ENCODE measurements at places on chromosomes 7 and 10.

DNA sequence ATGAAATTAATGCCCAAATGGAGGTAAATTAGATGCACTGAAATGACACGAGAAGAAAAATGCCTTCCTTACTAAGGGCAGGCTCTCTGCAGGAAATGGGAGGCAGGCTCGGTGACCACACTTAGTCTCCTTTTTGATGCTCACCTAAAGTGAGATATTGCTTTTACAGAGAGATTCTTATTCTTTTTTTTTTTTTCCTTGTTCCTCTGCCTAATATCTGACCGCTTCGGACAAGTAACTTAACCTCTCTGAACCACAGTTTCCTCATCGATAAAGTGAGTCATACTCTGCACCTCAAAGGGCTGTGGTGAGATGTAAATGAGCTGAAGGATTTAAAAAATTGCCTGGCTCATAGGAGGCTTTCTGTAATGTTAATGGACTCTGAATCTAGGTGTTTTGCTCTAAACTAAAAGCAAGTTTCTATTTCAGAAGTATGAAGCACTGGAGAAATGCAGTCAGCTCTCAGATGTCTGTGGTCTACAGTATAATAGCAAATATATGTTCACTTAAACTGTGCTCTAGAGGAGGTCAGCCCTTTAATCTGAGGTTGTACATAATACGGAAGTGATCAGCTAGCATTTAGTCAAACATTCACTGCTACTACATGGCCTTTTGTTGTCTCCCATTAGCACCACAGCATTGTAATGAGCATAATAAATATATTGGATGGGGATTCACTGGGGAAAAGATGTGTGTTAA lies 23.2 kb downstream of the NKX2-3 start:
- no peak for DNase-seq

GRCh38 chr10:100045592-100045991 lies 35.8 kb upstream of the DNMBP start:
- DNase-seq: no peak

DNA sequence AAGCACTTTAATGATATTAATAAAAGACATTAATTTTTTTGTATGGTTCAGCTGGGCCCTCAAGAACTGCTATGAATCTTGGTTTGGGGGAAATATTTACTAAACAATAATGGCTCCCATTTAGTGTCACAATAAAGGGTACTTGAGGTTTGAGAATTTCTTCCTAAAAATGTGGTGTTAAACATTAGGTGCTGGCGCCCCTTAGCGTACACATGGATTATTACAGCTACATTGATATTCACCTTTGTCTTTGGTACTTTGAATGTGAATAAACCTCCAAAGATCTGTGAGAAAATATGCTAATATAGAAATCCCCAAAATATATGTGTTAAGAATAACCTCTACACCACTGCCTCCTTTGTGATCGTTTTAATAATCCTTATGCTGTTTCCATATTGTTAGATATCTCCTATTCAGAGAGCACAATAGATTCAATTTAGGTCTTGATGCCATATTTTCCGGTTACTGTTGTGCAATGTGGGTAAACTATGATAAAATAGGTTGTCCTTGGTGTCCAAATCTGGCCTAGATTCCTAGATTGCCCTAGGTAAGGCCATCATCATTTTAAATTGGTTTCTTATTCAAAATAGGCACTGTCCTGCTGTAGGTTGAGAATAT lies 161.8 kb upstream of the CACNA2D1 start:
- no peak for DNase-seq

- no peak for DNase-seq
These were observed 12.8 kb downstream of the BRI3 start for GRCh38 chr7:98294326-98294725.

- no peak for DNase-seq
These were observed 281.1 kb upstream of the BMPER start for GRCh38 chr7:33624215-33624614.

DNA sequence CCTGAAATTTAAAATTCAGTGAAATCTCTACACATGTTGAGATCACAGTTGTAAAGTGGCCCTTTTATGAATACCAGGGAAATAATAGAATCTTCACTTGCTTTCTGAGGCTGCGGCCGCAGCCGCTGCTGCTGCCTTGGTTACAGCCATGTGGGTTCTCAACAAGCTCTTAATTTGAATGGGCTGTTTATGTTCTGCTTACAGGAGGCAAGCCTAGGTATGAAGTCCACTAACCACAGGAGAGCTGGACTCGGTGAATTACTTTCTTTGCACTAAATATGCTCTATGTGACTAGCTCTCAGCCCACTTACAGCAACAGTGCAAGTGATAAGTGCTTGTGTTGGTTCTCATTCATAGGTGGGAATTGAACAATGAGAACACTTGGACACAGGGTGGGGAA lies 410.8 kb downstream of the SFMBT2 start:
- no peak for DNase-seq
